ENCODE measurements at places on chromosomes 3 and 15. TPM values are rescaled to one million over a fixed set of nuclear protein-coding genes. Genes with fewer than 3 reads are reported as not detected.

IGDCC3 gene
- 0.12 TPM for total RNA-seq

NR2E3 gene
- total RNA-seq: 0.64 TPM

GRK7 gene
- total RNA-seq: not detected

SMCO1 gene
- not detected for total RNA-seq

GUCA1C gene
- total RNA-seq: not detected

ENTPD3 gene
- total RNA-seq: 2.3 TPM

TMEM44 gene
- total RNA-seq: 40.1 TPM

MED12L gene
- 0.32 TPM for total RNA-seq

OIP5 gene
- 5.7 TPM for total RNA-seq

ARID3B gene
- 8.8 TPM for total RNA-seq

PKM gene
- 769 TPM for total RNA-seq

CASR gene
- total RNA-seq: 0.16 TPM

RPL22L1 gene
- total RNA-seq: 67.8 TPM

MYZAP gene
- 12.2 TPM for total RNA-seq

DCBLD2 gene
- total RNA-seq: 12.8 TPM

C3orf85 gene
- total RNA-seq: 10.5 TPM

ITPKA gene
- total RNA-seq: 36.1 TPM

CCR9 gene
- total RNA-seq: not detected

FES gene
- 8.8 TPM for total RNA-seq

CKMT1A gene
- total RNA-seq: 184 TPM
